ENCODE measurements at places on chromosomes 5 and 9.

- no peak overlapping the region for H3K4me3 ChIP-seq
- H3K4me1 ChIP-seq, result no peaks in the 10 kb centered on the region
- no peaks in the 10 kb centered on the region for H3K36me3 ChIP-seq
Measured at GRCh38 chr5:14321936-14322335, 178.8 kb downstream of the TRIO start.

DNA sequence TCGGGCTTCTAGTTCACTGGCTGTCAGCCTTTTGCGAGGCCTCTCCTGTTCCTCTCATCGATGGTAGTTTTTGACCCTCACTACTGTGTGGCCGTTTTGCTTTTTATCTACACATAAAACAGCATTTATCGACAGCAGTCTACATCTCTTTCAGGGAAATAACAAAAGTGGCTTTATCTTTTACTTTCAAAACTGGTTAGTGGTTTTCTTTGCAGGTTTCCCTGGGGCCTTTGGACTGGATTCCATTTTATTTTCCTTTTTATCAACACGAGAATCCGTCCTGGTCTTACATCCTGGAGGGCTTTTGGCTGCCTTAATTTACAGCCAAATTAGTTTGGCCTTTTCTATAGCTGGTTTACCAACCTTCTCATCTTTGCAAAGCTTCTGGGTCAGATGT, 793 bp upstream of the PKD2L2 start:
- H3K27ac ChIP-seq, result peak overlapping the region; percentile 82
- no peaks in the 10 kb centered on the region for H3K27me3 ChIP-seq
- peak overlapping the region; percentile 61 for H3K4me3 ChIP-seq
- no peaks in the 10 kb centered on the region for H3K36me3 ChIP-seq
- peaks cover 28% of the 10 kb centered on the region for H3K4me1 ChIP-seq

DNA sequence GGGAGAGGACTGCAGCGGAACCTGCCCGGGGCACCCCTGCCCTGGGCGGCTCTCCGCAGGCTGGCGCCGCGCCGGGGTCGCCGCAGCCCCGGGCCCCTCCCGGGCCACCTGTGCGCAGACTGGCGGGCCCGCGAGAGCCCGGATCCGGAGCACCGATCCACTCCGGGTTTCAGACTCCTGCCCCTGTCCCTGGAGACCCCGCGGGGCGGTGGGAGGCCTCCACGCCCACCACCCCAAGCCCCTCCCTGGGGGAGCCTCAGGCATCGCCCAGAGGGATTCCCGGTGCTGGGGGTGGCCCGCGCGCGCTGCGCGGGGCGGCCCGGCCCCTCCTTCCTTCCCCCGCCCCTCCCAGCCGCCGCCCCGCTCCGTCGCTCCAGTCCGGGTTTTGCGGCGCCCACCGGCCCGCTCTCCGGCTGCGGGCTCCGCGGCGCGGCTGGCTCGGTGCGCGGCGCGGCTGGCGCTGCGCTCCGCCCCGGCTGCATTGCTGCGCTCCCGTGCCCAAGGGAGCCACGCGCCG, at the start of gene UNC5A:
Gene UNC5A (plus strand): TSS at position 479 of the 517 bp plus-strand sequence. CDS start 192 bp downstream, outside the sequence.
- no peak within 1 kb of the TSS for H3K27ac ChIP-seq
- H3K27me3 ChIP-seq, result peaks cover 19% of the 10 kb centered on the region
- no peaks in the 10 kb centered on the region for H3K36me3 ChIP-seq
- peaks cover 14% of the 10 kb centered on the region for H3K4me1 ChIP-seq

- peaks cover 9% of the 10 kb centered on the region for H3K4me1 ChIP-seq
- H3K27ac ChIP-seq, result peak within 1 kb of the TSS; percentile 72
- peak within 1 kb of the TSS; percentile 73 for H3K4me3 ChIP-seq
- H3K27me3 ChIP-seq, result no peaks in the 10 kb centered on the region
Measured at GRCh38 chr5:179060116-179061008, at the start of gene ZNF354C. ZNF354C (plus strand) TSS chr5:179060373; CDS start chr5:179062069, 1,696 bp downstream.

- H3K4me3 ChIP-seq, result no peak overlapping the region
- no peak for DNase-seq
- H3K4me1 ChIP-seq, result peaks cover 3% of the 10 kb centered on the region
- H3K27me3 ChIP-seq, result no peaks in the 10 kb centered on the region
- H3K36me3 ChIP-seq, result no peaks in the 10 kb centered on the region
Measured at GRCh38 chr5:168651648-168652047, 72.5 kb upstream of the PANK3 start.

DNA sequence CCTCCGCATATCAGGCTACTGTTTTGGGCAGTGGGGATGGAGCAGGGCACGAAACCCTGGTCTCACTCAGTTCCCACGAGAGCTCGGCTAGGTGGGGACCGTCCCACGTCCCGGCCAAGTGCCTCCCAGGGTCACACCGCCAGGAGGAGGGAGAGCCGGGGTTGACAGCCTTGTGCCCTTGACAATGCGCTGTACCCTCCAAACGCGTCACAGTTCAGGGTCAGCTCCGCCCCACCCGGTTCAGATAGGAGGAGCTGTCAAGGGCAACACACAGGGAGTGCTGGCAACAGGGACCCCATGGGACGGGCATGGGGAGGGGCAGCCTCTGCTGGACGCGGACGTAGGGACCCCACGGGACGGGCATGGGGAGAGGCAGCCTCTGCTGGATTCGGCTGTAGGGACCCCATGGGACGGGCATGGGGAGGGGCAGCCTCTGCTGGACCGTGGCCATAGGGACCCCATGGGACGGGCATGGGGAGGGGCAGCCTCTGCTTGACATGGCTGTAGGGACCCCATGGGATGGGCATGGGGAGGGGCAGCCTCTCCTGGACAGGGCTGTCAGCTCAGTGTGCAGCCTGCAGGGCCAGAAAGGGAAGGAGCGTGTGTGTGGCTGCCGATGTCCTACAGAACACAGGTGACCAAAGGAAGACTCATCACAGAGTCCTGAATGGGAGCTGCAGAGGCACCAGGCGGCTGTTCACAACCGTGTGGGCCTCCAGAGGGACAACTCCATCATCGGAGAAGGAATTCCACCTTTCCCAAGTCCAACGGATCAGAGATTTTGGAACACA, 29.4 kb downstream of the PNPLA7 start:
- no peaks in the 10 kb centered on the region for H3K27me3 ChIP-seq
- DNase-seq, result no peak
- no peak overlapping the region for H3K4me3 ChIP-seq
- H3K4me1 ChIP-seq, result no peaks in the 10 kb centered on the region
- H3K36me3 ChIP-seq, result no peaks in the 10 kb centered on the region
- H3K27ac ChIP-seq, result no peak overlapping the region

DNA sequence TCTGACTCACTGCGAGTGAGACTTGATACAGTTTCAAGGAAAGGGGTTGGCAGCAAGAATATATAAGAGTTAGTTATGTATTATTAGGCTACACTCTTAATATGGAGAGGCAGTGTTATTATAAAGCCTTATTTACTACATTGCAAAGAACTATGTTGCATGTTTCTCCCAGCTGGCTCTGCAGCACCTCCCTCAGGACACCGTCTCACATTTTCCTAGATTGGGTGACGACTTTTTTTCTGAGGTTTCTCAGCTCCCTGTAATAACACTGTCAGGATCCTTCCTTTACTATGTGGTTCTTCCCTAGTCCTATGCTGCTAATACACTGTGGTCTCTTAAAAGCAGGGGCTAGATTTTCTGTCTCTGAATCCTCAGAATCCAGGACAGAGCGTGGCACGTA, 153.7 kb downstream of the INSYN2B start:
- H3K4me3 ChIP-seq, result no peak overlapping the region
- DNase-seq, result no peak
- H3K27me3 ChIP-seq, result no peaks in the 10 kb centered on the region
- H3K27ac ChIP-seq, result no peak overlapping the region
- H3K36me3 ChIP-seq, result no peaks in the 10 kb centered on the region

DNA sequence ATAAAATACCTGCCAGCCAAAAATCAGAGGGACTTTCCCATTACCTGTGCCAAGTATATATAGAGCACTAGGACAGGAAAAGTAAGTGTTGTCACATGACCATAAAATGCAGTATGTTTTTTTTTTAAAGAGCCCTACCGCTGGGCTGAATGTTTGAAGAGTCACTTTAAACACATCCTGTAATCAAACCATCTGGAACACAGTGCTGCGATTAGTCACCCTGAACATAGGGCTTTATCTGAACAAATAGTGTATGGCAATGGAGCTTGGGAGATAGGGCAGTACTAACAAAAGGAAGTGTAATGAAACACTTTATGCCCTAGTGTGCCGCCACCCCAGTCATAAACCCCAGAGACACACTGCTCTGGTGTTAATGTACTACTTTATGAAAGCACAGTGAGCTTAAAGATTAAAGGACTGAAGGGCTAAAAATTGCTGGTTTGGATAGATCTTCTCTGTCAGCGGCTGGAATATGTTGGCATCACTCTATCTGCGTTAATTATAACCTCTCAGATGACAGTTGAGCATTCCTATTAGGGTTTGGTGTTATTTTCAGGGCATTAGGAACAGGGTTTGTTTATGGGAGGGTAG, 90.4 kb downstream of the ZNF608 start:
- peak overlapping the region; percentile 56 for H3K27ac ChIP-seq
- no peaks in the 10 kb centered on the region for H3K36me3 ChIP-seq
- no peak for DNase-seq
- H3K27me3 ChIP-seq, result no peaks in the 10 kb centered on the region
- H3K4me1 ChIP-seq, result peaks cover 38% of the 10 kb centered on the region
- H3K4me3 ChIP-seq, result peak overlapping the region; percentile 4

DNA sequence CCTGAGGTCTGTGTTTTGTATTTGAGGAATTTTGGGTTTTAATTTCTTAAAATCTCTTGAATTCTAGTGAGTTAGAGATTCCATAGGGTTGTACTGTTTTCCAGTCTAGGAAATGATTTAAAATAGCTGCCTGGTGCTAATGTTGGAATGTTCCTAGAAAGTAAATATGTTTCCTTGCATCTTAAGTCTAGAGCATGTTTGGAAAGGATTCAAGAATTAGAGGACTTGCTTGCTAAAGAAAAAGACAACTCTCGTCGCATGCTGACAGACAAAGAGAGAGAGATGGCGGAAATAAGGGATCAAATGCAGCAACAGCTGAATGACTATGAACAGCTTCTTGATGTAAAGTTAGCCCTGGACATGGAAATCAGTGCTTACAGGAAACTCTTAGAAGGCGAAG, 41.8 kb downstream of the LMNB1 start:
- no peak overlapping the region for H3K27ac ChIP-seq
- no peaks in the 10 kb centered on the region for H3K4me1 ChIP-seq
- no peak overlapping the region for H3K4me3 ChIP-seq
- no peak for DNase-seq
- no peaks in the 10 kb centered on the region for H3K27me3 ChIP-seq
- peaks cover 4% of the 10 kb centered on the region for H3K36me3 ChIP-seq

- no peak for DNase-seq
- no peaks in the 10 kb centered on the region for H3K4me1 ChIP-seq
- H3K27me3 ChIP-seq, result no peaks in the 10 kb centered on the region
- H3K4me3 ChIP-seq, result no peak overlapping the region
Measured at GRCh38 chr5:166594567-166594966, 1696.9 kb upstream of the WWC1 start.

- peak; percentile 84 for DNase-seq
- peaks cover 14% of the 10 kb centered on the region for H3K4me1 ChIP-seq
- peak within 1 kb of the TSS; percentile 84 for H3K4me3 ChIP-seq
- peak within 1 kb of the TSS; percentile 94 for H3K27ac ChIP-seq
- H3K27me3 ChIP-seq, result no peaks in the 10 kb centered on the region
Measured at GRCh38 chr9:127396808-127397645, at the start of gene SLC2A8. SLC2A8 (plus strand) TSS chr9:127397169; CDS start chr9:127397231, 62 bp downstream.

DNA sequence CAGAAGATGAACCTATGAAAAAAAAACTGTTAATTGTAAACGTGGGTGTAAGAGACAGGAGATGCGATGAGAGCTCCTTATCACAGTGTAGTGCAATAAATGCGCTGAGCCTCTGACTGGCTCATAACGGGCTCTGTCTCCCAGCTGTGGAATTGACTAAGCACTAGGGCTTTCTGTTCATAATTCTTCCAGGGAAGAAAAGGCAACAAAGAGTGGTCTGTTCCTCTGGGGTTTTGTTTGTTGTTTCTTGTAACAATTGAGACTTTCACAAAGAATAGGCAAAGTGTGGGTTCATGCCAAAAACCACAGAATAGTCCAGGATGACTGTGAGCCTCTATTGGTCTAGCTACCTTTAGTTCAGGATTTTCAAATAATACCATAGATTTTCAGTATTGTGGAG, 39.4 kb downstream of the UBE2QL1 start:
- no peaks in the 10 kb centered on the region for H3K36me3 ChIP-seq
- H3K4me1 ChIP-seq, result no peaks in the 10 kb centered on the region
- H3K27me3 ChIP-seq, result no peaks in the 10 kb centered on the region

DNA sequence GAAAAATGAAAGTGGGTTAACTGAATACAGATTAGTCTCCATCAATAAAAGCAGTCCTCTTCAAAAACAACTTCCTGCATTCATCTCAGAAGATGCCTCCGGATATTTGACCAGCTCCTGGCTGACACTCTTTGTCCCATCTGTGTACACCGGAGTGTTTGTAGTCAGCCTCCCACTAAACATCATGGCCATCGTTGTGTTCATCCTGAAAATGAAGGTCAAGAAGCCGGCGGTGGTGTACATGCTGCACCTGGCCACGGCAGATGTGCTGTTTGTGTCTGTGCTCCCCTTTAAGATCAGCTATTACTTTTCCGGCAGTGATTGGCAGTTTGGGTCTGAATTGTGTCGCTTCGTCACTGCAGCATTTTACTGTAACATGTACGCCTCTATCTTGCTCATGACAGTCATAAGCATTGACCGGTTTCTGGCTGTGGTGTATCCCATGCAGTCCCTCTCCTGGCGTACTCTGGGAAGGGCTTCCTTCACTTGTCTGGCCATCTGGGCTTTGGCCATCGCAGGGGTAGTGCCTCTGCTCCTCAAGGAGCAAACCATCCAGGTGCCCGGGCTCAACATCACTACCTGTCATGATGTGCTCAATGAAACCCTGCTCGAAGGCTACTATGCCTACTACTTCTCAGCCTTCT, 16.6 kb downstream of the F2R start:
- H3K4me1 ChIP-seq, result no peaks in the 10 kb centered on the region
- no peaks in the 10 kb centered on the region for H3K27me3 ChIP-seq
- peaks cover 14% of the 10 kb centered on the region for H3K36me3 ChIP-seq
- no peak for DNase-seq

- no peak for DNase-seq
- H3K36me3 ChIP-seq, result no peaks in the 10 kb centered on the region
- H3K4me3 ChIP-seq, result peak overlapping the region; percentile 60
- H3K27ac ChIP-seq, result peak overlapping the region; percentile 74
- H3K4me1 ChIP-seq, result peaks cover 14% of the 10 kb centered on the region
Measured at GRCh38 chr9:84670138-84671041, 861 bp downstream of the NTRK2 start.

- H3K27ac ChIP-seq, result no peak overlapping the region
- H3K4me3 ChIP-seq, result no peak overlapping the region
- DNase-seq, result no peak
Measured at GRCh38 chr9:134040781-134041648, 15.7 kb downstream of the BRD3OS start.

- no peaks in the 10 kb centered on the region for H3K4me1 ChIP-seq
- no peaks in the 10 kb centered on the region for H3K27me3 ChIP-seq
Measured at GRCh38 chr9:90724112-90724511, 77.5 kb upstream of the SYK start.

DNA sequence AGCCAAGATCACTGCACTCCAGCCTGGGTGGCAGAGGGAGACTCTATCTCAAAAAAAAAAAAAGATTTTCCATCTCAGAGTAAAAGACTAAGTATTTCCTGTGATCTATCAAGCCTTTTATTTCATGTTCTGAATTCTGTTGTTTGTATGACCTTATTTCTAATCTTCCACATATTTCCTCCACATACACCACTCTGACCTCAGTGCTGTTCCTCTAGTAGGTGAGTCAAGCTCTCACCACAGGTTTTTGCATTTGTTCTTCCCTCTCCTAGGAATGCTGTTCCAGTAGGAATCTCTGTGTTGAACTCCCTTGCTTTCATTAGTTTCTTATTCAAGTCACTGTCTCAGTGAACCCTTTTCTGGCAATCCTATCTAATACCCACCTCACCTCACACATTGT, 68.1 kb downstream of the INVS start:
- H3K4me3 ChIP-seq, result no peak overlapping the region
- H3K36me3 ChIP-seq, result no peaks in the 10 kb centered on the region
- no peaks in the 10 kb centered on the region for H3K4me1 ChIP-seq
- no peak overlapping the region for H3K27ac ChIP-seq
- no peaks in the 10 kb centered on the region for H3K27me3 ChIP-seq
- no peak for DNase-seq

GRCh38 chr9:90029996-90030395, 425.2 kb downstream of the GADD45G start:
- H3K4me3 ChIP-seq, result no peak overlapping the region
- peaks cover 3% of the 10 kb centered on the region for H3K4me1 ChIP-seq
- H3K36me3 ChIP-seq, result no peaks in the 10 kb centered on the region
- no peak overlapping the region for H3K27ac ChIP-seq

Measured in esophagus squamous epithelium (tissue), 5 donors.